ENCODE measurements at places on chromosomes 7 and 10.

DNA sequence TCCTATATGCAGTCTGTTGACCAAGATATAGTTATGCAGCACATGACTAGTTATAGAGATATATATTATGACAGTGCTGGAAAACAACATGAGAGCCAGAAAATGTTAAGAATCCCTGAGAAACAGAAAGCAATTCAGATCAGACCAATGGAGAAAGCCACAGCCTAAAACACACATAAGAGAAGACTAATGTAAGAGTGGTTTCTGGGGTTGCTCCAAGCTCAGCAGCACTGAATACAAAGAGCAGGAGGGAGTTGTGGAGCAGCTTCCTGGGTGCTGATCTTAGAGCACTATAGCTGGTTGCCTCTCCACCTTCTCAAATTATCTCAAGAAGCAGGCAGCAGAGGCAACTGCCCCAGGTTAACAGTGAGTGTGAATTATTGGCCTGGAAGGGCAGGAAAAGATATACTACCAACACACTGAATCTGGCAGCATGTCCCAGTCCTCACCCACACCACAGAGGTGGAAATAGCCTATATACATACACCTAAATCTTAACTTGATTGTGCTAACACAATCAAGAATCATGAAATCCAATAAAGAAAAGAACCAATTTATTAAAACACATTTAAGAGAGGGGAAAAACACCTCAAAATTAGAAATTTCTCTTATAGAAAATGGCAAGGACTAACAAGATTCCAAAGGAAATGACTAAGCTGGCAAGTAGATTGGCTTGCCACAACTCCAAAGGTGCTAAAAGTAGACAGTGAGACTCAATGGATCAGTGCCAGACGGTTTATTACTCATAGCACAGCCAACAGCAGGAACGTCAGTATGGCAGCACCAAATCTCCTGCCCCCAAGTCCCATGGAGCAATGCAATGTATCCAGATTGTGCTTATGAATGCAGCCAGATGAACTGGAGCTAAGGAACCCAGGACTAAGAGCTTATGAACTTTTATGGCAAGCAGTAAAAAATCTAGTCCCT, 5.1 kb downstream of the PTTG1IP2 start:
- no peaks in the 10 kb centered on the region for H3K36me3 ChIP-seq
- H3K4me3 ChIP-seq = no peak overlapping the region
- no peak overlapping the region for H3K27ac ChIP-seq
- H3K27me3 ChIP-seq = peaks cover 8% of the 10 kb centered on the region

GRCh38 chr10:132480356-132480755, 57.2 kb upstream of the INPP5A start:
- H3K36me3 ChIP-seq = no peaks in the 10 kb centered on the region
- H3K4me1 ChIP-seq = no peaks in the 10 kb centered on the region
- DNase-seq = no peak
- H3K27me3 ChIP-seq = no peaks in the 10 kb centered on the region
- H3K4me3 ChIP-seq = no peak overlapping the region
- no peak overlapping the region for H3K27ac ChIP-seq

DNA sequence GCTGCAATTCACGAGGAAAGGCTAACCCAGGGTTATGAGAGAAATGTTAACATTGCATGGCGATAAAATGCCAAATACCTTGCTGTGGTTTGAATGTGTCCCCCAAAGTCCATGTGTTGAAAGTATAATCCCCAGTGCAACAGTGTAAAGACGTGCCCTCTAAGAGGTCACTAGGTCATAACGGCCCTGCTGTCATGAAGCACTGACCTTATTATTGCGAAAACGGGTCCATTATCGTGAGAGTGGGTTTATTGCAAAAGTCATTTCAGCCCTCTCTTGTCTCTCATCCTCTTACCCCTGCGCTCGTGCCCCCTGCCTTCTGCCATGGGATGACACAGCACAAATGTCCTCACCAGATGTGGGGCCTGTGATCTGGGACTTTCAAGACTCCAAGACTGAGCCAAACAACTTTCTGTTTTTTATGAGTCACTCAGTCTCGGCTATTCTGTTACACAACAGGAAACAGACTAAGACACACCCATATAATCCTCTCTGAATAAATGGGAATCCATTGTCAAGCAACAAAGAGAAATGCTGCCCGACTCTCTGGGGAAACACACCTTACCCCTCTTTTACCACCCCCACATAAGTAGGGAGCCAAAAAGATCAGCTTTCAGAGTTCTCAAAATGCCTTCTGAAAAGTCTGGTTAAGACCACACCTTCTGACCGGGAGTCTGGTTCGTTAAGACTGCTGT, 73.1 kb upstream of the UCN3 start:
- peaks cover 52% of the 10 kb centered on the region for H3K4me1 ChIP-seq
- peaks cover 5% of the 10 kb centered on the region for H3K36me3 ChIP-seq
- H3K4me3 ChIP-seq = peak overlapping the region; percentile 79
- H3K27ac ChIP-seq = peak overlapping the region; percentile 99
- H3K27me3 ChIP-seq = no peaks in the 10 kb centered on the region
- peak; percentile 8 for DNase-seq

- H3K4me3 ChIP-seq = no peak overlapping the region
- H3K27me3 ChIP-seq = no peaks in the 10 kb centered on the region
- H3K27ac ChIP-seq = no peak overlapping the region
- DNase-seq = no peak
- peaks cover 12% of the 10 kb centered on the region for H3K4me1 ChIP-seq
- peaks cover 27% of the 10 kb centered on the region for H3K36me3 ChIP-seq
Observed at GRCh38 chr7:127809261-127809702, 157.3 kb downstream of the SND1 start.

DNA sequence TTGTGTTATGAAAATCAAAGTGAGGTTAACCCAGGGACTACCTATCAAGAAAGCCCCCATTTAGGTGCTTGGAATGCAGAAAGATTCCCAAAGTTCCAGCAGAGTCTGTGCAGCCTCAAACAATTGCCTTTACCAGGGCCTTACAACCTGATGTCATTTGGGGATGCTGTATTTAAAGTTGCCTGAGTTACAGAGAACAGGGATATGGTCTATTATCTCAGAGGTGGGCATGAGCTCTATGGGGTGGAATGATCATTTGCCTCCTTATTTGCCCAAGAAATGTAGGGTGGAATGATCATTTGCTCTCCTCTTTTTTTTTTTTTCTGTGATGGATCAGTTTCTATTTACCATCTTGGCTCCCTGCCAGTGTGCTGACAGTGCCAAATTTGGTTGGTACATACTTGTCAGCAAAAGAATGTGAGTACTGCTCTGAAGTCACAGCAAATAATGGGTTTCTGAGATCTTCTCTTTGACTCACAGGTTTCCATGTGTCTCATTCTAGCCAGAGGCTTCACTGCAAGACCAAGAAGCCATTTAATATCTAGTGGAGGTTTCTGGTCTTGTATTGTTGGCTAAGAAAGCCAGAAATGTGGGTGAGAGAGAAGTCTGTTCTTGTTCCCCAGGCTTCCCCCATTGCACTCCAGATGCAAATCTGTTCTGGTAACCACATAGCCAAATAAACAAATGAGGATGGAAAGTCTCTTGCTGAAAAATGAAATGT, 45.5 kb upstream of the ZNRF2 start:
- H3K27ac ChIP-seq = no peak overlapping the region
- peaks cover 3% of the 10 kb centered on the region for H3K36me3 ChIP-seq
- no peaks in the 10 kb centered on the region for H3K4me1 ChIP-seq
- H3K4me3 ChIP-seq = no peak overlapping the region
- peaks cover 22% of the 10 kb centered on the region for H3K27me3 ChIP-seq
- no peak for DNase-seq

DNA sequence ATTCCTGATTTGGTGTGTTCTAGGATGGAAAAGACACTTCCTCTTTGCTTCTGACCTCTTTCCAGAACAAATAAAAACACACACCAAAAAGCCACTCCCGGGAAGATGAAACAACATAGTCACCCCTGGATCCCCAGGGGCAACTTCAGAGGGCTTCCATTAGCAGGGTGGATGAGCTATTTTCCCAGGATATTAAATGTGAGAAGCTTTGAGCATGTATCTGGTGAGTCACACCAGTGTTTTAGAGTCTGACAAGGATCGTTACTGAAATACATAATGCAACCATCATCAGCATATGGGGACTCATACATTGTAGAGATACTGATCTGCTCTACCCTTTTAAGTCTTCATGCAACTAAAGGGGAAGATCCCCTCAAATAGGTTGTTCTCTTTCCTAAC, 115.5 kb upstream of the ZNF438 start:
- H3K4me3 ChIP-seq = peak overlapping the region; percentile 41
- DNase-seq = no peak
- H3K36me3 ChIP-seq = no peaks in the 10 kb centered on the region
- no peaks in the 10 kb centered on the region for H3K27me3 ChIP-seq

- H3K27ac ChIP-seq = no peak overlapping the region
- H3K27me3 ChIP-seq = no peaks in the 10 kb centered on the region
- no peaks in the 10 kb centered on the region for H3K36me3 ChIP-seq
- H3K4me1 ChIP-seq = no peaks in the 10 kb centered on the region
- no peak for DNase-seq
Observed at GRCh38 chr7:53111031-53111430, 75.6 kb downstream of the POM121L12 start.

- peaks cover 3% of the 10 kb centered on the region for H3K4me1 ChIP-seq
- no peak for DNase-seq
- H3K4me3 ChIP-seq = peak overlapping the region; percentile 49
- peaks cover 55% of the 10 kb centered on the region for H3K27me3 ChIP-seq
Observed at GRCh38 chr7:1224086-1224716, 8.5 kb upstream of the UNCX start.

GRCh38 chr7:46320956-46321355, 399.9 kb upstream of the IGFBP3 start:
- DNase-seq = no peak
- H3K4me1 ChIP-seq = no peaks in the 10 kb centered on the region
- H3K4me3 ChIP-seq = no peak overlapping the region
- H3K27ac ChIP-seq = no peak overlapping the region
- no peaks in the 10 kb centered on the region for H3K27me3 ChIP-seq

DNA sequence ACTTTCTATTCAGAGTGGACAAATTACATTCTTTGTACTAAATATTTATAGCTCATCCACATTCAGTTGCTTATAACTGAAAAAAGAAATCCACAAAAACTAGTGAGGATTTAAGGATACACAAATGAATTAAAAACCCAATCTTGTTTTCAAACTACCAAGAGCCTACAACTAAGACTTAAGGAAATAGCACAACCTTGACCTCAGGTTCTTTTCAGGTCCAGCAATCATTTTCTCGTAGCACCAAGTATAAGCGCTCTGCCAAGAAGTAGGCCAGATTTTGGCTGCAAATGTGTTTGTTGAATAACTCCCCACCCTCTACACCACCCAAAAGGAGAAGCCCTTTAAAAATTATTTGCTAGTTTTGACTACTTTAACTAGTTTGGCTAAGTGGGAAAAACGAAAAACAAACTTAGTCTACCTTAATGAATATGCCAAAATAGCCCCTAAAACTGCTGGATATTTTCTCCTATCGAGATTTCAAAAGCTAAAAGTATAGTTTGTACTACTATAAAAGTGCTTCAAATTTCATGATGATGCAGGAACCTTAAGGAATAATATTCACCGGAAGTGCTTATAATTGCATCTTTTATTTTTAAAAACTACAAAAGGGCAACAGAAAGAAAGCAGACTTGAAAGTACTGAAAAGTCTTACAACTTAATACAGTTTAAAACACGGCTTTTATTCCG, 2.7 kb upstream of the KMT2E start:
- no peak for DNase-seq
- H3K4me3 ChIP-seq = peak overlapping the region; percentile 99
- no peaks in the 10 kb centered on the region for H3K27me3 ChIP-seq
- peaks cover 41% of the 10 kb centered on the region for H3K36me3 ChIP-seq
- peak overlapping the region; percentile 100 for H3K27ac ChIP-seq
- peaks cover 57% of the 10 kb centered on the region for H3K4me1 ChIP-seq

DNA sequence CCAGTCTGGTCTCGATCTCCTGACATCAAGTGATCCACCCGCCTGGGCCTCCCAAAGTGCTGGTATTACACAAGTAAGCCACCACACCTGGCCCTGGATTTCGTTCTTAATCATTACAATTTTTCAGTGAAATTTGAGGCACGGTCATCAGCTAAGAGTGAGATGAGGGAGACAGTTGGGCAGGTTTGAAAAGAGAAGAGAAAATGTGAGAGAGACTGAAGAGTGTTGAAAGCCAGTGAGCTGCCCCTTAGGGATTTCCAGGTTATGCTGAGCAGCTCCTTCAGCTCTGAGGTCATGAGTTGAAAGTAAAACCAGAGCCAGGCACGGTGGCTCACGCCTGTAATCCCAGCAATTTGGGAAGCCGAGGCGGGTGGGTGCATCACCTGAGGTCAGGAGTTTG, 5.9 kb upstream of the UPF2 start:
- H3K4me3 ChIP-seq = no peak overlapping the region
- H3K27ac ChIP-seq = no peak overlapping the region
- H3K4me1 ChIP-seq = peaks cover 3% of the 10 kb centered on the region
- peaks cover 5% of the 10 kb centered on the region for H3K27me3 ChIP-seq
- no peak for DNase-seq
